ENCODE measurements at places on chromosomes 13 and 19.

DNA sequence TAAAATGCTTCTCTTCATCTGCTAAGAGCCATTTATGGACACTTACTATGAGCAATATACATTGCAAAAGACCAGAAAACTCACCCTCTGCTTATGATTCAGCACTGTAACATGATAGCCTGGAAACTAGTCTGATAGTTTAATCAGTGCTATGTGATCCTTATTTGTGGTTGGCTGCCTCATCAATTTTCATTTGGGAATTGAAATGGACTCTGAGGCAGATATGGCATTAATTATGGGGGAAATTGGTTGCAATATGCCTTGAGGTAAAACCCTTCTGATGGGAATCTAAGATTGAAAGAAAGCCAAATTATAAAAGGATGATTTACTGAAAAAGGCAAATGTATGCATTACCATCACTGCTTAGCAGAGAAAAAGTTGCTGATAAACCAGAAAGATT lies 33.5 kb downstream of the FAM216B start:
- no peak for DNase-seq

GRCh38 chr19:4067396-4068046 lies 822 bp upstream of the ZBTB7A start:
- DNase-seq: no peak

DNA sequence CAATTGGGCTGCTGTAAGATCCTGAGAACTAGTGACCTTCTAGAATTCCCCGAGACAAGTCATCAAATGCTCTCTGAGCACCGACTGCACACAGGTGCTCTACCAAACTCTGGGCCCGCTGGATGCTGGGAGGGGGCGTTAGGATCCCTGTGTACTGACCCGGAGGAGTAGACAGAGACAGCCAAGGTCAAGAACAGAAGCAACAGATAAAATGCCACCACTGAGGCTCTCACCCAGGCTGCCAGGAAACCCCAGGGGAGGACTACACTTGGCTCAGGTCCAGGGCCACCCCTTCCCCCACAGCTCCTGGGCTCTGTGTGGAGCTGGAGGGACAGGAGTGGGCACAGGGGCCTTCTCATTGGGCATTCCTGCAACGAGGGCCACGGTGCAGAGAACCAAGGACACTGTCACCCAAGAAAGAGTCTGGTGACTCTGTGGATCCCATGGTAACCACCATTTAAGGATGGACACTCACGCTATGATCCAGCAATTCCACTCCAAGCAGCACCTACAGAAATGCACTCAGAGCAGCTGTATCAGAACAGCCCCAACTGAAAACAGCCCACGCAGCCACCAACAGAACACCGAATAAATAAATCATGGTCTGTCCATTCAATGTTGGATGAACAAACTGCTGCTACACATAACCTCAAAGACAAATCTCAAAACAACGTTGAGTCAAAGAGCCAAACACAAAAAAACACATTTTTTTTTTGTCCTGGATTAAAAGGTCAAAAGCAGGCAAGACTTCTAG lies 16.8 kb upstream of the SLC35E1 start:
- DNase-seq: no peak

- DNase-seq: no peak
Measured at GRCh38 chr19:18814063-18814462, 17.7 kb upstream of the UPF1 start.

GRCh38 chr13:94411747-94412146 lies 67.7 kb downstream of the DCT start:
- no peak for DNase-seq

GRCh38 chr19:45483033-45483432 lies 13.8 kb downstream of the RTN2 start:
- no peak for DNase-seq

DNA sequence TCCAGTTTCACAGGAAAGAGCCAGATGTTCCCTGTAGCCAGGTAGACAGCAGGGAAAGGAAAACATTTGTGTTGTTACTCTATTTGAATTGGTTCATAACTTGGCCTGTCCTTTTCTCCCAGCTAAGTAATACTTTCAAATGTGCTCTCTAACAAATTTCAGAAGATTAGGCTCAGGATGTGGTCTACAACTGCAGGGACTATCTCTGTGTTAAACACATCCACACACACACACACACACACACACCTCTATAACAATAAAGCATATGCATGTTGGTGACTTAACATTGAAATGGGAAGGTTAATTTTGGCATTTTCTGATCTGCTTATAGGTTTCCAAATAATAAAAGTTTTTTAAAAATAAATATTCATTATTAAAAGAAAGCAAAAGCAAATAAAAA lies 316.0 kb upstream of the ARGLU1 start:
- DNase-seq: no peak

DNA sequence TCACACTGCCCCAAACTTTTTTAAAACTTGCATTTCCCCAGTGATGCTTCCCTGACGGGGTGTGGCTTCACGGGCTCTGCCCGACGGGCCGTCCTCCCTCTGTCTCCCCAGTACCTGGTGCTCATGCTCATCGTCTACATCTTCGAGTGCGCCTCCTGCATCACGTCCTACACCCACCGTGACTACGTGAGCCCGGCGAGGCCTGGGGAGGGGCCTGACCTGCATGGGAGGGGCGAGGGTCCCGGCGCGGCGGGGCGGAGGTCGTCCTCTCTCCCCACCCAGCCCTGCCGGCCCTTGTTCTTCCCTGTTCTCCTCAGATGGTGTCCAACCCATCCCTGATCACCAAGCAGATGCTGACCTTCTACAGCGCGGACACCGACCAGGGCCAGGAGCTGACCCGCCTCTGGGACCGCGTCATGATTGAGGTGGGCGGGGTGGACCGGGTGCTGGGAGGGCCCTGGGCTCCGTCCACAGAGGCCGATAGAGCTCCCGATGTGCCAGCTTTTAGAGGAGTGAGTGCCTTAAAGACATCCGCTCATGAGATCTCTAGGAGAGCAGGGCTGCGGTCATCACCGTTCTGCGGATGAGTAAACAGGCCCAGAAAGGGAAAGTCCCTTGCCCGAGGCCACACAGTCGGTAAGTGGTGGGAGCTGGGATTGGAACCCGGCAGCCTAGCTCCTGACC lies 6.9 kb downstream of the UPK1A start:
- DNase-seq: no peak

DNA sequence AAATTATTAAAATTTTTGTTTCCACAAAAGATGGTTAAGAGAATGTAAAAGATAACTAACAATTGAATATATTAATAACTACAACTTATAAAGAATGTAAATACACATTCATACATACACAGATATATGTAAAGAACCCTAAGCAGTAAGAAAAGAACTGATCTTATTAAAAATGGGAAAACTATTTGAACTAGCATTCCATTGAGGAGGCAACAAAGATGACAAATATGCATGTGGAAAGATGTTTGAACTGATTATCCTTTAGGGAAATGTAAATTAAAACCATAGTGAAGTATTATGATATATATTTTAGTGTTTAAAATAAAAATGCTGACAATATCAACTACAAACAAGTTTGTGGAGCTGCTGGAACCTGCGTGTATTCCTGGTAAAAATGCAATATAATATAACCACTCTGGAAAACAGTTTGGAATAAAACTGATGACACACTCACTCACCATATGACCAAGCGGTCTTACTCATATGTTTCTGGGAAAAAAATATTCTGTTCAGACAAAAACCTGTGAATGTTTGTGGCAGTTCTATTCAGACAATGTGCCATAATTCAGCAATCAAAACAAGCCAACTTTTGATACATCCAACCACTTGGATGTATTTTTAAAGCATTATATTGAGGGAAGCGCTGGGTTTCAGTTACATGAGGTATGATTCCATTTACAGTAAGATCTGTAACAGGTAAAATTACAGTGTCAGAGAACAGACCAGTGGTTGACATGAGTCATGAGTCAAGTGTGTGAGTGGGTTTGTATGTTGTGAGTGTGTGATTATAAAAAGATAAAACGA lies 694.4 kb upstream of the SLITRK5 start:
- no peak for DNase-seq

GRCh38 chr13:45595965-45596364 lies 19.6 kb downstream of the ERICH6B start:
- DNase-seq: no peak

DNA sequence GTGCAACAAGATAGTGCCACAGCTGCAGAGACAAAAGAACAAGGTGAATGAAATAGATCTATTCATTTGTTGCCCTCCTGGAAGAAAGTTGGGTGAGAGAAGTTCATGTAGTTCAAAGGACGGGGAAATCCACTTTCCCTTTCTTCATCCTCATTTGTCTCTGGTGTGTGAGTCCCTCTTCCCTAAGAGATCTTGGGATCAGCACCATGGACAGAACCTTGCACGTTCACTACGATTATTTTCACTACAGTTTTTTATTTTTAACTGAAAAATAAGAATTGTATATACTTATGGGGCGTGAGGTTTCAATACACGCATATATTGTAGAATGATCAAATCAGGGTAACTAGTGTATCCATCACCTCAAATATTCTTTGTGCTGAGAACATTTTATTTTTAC lies 29.2 kb downstream of the NLRP5 start:
- no peak for DNase-seq

DNA sequence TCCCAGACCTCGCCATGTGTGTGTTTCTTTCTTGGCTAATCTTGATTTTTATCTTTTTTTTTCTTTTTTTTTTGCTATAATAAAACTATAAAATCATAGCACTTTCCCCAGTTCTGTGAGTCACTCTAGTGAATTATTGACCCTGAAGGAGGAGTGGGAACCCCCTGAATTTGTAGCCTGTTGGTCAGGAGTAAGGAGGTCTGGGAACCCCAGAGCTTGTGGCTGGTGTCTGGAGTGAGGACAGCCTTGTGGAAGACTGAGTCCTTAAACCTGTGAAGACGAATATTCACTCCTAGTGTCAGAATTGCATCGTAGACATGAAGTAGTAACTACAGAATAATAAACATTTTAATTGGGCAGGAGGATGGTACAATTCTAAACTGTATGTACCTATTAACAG lies 7.4 kb downstream of the EID2B start:
- DNase-seq: no peak

- no peak for DNase-seq
Measured at GRCh38 chr13:41345165-41345913, 34.3 kb downstream of the NAA16 start.

DNA sequence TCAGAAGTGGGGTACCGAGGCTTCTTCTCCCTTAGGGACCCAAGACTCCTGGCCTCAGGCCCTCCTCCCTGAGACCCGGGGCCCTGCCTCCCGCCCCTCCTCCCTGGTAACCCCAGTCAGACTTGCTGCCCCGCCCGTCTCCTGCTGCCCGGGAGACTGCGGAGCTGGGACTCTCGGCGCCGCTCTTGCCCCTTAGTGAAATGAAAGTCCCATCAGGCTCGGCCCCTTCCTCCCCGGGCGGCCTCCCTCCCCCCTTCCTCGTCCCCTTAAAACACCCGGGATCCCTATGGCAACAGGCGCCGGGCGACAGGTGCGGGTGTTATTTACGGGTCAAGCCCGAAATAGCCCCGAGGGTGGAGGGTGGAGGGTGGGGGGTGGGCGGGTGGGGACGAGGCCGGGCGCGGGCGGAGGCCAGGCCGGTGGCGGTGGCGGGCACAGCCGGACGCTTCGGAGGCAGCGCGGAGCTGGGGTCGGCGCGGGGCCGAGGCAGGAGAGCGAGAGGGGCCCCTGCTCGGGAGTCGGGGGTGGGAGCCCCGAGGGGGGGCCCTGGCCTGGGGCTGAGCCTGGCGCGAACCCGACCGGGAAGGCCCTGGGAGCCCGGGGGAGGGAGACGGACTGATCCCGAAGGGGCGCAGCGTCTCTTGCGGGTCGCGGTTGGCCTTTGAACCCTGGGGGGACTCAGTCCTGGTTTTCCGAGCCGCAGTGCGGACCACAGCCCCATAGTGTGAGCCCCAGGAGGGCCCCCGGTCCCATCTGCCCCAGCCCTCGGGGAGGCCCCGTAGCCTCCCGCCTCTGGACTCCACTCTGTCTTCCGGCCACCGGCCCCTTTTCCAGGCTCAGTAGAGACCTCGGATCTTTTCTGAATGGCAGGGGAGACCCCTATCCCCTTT lies at the start of gene CACNG6:
Gene CACNG6, plus strand, starts transcription at position 414 of the 890 bp plus-strand sequence. CDS start 1,241 bp downstream, outside the sequence.
- no peak for DNase-seq

DNA sequence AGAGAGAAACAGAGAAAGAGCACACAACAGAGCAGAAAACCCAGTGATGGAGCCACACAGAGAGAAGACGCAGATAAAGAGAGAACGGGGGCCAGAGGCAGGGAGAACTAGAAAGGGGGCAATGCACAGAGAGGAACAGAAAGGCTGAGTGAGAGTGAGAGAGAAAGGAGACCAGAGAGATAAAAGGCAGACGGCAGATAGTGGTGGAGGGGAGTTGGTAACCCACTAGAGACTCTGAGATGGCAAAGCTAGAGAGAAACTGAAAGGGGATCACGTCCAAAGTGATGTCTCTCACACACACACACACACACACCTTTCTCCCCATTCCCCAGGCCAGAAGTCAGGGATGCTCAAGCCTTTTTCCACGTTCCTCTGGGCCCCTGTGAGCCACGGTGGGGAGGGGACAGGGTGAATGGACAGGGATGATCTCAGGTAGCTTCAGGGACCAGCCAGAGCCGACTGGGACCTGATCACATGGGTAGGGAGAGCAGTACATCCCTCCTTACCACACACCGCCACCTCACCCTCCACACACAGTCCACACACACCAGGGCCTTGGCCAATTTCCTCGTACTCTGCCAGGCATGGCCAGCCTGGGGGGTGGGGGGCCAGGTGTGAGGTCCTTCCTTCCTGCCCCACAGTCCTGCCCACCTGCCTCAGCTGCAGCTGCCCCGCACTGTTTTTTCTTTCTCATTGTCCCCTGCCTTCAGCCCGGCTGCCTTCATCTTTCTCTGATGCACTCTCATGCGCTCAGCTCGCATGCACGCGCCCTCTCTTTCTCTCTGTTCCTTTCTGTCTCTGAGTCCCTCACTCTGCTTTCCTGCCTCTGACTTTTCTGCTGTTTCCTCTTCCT lies 22.5 kb upstream of the POU2F2 start:
- no peak for DNase-seq

DNA sequence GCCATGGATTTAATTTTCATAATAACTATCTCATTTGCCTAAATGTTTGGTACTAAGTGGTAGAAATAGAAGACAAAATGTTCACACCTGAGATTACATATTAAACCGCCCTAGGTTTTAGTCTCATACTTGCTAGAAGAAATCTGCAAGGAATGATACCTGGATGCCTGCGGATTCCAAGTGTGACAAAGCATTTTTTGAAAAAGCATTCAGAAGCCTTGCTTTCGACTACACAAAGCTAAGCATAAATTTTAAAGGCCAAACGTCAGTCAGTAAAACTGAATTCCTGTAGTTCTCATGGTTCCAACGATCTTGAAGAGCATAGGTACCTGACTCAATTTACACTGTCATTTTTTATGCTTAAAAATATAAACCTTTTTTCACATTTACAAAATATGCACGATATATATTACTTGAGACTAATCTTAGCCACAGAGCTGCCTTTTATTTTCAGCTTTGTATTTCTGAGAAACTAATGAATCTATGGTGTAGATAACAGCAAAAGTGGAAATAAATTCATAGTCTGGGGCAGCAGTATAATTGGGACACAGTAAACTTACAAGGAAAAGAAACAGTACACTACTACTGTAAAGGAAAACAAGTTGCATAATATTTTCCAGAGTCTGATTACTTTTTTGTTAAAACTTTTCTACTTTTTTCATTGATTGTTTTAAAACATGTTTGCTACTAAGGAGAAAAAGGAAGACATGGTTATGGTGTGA lies 1.2 kb upstream of the LRRC63 start:
- DNase-seq: no peak

GRCh38 chr13:24220086-24220703 lies 59.7 kb downstream of the SPATA13 start:
- no peak for DNase-seq
